Caco-2 (cell line): ENCODE measurements at places on chromosomes 3 and 15.

GRCh38 chr3:190497811-190498210, 16.1 kb upstream of the IL1RAP start:
- no peak overlapping the region for H3K27ac ChIP-seq
- no peaks in the 10 kb centered on the region for H3K27me3 ChIP-seq

GRCh38 chr3:146199762-146200161, 38.8 kb upstream of the PLOD2 start:
- no peaks in the 10 kb centered on the region for H3K27me3 ChIP-seq
- no peak for DNase-seq
- no peak overlapping the region for H3K27ac ChIP-seq
- H3K4me3 ChIP-seq, result no peak overlapping the region

GRCh38 chr15:88913017-88913849, at the start of gene MFGE8:
Gene MFGE8, minus strand, starts transcription at chr15:88913379. Its CDS starts 60 bp downstream, at chr15:88913319.
- H3K27me3 ChIP-seq, result no peaks in the 10 kb centered on the region
- H3K4me1 ChIP-seq, result peaks cover 15% of the 10 kb centered on the region
- H3K27ac ChIP-seq, result peak within 1 kb of the TSS; percentile 88
- peak; percentile 87 for DNase-seq

GRCh38 chr3:134211797-134212196, 38.9 kb downstream of the RYK start:
- H3K36me3 ChIP-seq, result peaks cover 1% of the 10 kb centered on the region; the same call in 1 of the 2 replicates
- no peaks in the 10 kb centered on the region for H3K27me3 ChIP-seq
- peak; percentile 46 for DNase-seq
- no peaks in the 10 kb centered on the region for H3K4me1 ChIP-seq
- no peak overlapping the region for H3K4me3 ChIP-seq

DNA sequence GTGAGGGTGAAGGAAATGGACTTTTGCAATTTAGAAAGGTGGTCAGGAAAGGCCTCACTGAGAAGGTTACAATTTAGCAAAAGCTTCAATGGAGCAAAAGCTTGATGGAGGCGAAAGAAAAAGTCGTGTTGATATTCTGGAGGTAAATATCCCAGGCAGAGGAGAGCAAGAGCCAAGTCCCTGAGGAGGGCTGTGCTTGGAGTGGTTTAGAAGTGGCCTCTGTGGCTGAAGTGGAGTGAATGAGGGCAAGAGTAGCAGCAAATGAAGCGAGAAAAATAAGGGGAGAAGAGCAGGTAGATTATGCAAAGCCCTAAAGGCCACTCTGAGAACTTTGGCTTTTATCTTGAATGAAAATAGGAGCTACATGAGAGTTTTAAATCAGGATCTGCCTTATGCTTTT, 54.1 kb downstream of the GUCA1C start:
- H3K36me3 ChIP-seq, result no peaks in the 10 kb centered on the region
- no peaks in the 10 kb centered on the region for H3K4me1 ChIP-seq
- no peak overlapping the region for H3K27ac ChIP-seq
- no peak for DNase-seq

GRCh38 chr15:66842710-66843441, 140.8 kb downstream of the SMAD6 start:
- H3K36me3 ChIP-seq, result no peaks in the 10 kb centered on the region
- H3K4me3 ChIP-seq, result peak overlapping the region; percentile 37
- no peaks in the 10 kb centered on the region for H3K27me3 ChIP-seq
- H3K4me1 ChIP-seq, result peaks cover 26% of the 10 kb centered on the region
- H3K27ac ChIP-seq, result peak overlapping the region; percentile 96
- peak; percentile 73 for DNase-seq

DNA sequence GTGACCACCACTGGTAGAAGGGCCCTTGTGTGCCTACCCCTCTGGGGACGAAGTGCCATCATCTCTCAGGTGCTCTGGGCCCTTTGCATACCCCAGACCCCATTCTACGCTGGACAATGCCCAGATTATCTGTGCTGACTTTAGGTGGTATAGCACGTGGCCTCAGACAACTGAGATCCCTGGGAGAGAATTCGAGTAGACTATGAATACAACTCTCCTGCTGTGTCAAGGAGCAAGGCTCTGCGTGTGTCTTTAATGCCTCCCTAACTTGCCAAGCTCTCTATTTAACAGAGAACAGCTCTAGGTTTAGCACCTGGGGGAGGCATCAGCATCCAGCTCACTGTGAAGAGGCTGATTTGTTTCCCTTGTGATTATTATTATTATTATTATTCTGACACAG, 29.1 kb downstream of the FAM3D start:
- no peak overlapping the region for H3K4me3 ChIP-seq
- no peaks in the 10 kb centered on the region for H3K36me3 ChIP-seq

- H3K4me1 ChIP-seq, result no peaks in the 10 kb centered on the region
- H3K4me3 ChIP-seq, result no peak overlapping the region
- no peak overlapping the region for H3K27ac ChIP-seq
- no peaks in the 10 kb centered on the region for H3K36me3 ChIP-seq
Measured at GRCh38 chr15:83082730-83083386, 15.8 kb upstream of the BTBD1 start.

- no peak for DNase-seq
- H3K4me1 ChIP-seq, result no peaks in the 10 kb centered on the region
- H3K36me3 ChIP-seq, result peaks cover 1% of the 10 kb centered on the region
- H3K4me3 ChIP-seq, result no peak overlapping the region
- no peak overlapping the region for H3K27ac ChIP-seq
- no peaks in the 10 kb centered on the region for H3K27me3 ChIP-seq
Measured at GRCh38 chr3:3141939-3142338, 15.2 kb downstream of the TRNT1 start.

GRCh38 chr3:188946351-188947240, 225.2 kb upstream of the TPRG1 start:
- DNase-seq, result no peak
- peak overlapping the region; percentile 46; the same call in 1 of the 2 replicates for H3K4me3 ChIP-seq
- H3K36me3 ChIP-seq, result no peaks in the 10 kb centered on the region
- H3K27me3 ChIP-seq, result no peaks in the 10 kb centered on the region
- peak overlapping the region; percentile 62 for H3K27ac ChIP-seq

DNA sequence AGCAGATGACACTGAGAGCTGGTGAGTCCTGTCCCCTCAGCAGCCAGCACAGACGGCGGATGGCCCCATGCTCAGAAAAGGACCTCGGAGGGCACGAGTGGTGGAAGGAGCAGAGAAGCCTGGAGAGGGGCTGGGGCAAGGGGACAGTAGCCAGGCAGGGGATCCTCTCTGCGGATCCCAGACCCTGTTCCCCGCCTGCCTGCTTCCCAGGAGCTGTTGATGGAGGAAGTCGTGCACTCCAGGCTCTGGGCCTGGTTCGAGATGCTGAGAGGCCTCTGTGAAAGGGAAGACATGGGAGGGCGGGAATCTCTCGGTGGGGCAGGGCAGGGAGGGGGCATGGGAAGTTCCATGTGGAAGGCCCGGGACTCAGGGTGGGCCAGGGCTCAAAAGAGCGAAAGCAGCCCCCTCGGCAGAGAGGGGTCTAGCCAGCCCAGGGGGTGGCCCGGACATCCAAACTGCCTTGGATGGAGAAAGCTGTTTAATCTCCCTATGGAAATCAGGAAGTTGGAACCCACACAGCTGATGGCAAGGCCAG, 47.9 kb upstream of the MAGEF1 start:
- no peak overlapping the region for H3K4me3 ChIP-seq
- H3K27ac ChIP-seq, result no peak overlapping the region

DNA sequence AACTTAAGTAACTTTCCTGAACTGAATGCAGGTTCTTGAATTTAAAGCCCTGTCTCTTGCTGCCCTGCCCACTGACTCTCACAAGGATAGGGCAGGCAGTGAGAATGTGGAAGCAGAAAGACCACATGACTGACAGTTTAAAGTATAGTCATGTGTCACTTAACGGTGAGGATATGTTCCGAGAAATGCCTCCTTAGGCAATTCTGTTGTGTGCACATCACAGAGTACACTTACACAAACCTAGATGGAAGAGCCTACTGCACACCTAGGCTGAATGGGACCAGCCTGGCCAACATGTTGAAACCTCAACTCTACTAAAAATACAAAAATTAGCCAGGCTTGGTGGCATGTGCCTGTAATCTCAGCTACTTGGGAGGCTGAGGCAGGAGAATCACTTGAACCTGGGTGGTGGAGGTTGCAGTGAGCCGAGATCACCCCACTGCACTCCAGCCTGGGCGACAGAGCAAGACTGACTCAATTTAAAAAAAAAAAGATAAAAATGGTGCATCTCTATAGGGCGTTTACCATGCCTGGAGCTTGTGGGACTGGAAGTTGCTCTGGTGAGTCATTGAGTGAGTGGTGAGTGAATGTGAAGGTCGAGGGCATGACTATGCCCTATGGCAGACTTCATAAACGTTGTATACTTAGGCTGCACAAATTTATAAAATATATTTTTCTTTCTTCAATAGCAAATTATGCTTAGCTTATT, 18.9 kb upstream of the COPG1 start:
- H3K27ac ChIP-seq, result no peak overlapping the region
- no peaks in the 10 kb centered on the region; the same call in 1 of the 2 replicates for H3K4me1 ChIP-seq
- H3K27me3 ChIP-seq, result no peaks in the 10 kb centered on the region
- no peaks in the 10 kb centered on the region for H3K36me3 ChIP-seq
- DNase-seq, result no peak

DNA sequence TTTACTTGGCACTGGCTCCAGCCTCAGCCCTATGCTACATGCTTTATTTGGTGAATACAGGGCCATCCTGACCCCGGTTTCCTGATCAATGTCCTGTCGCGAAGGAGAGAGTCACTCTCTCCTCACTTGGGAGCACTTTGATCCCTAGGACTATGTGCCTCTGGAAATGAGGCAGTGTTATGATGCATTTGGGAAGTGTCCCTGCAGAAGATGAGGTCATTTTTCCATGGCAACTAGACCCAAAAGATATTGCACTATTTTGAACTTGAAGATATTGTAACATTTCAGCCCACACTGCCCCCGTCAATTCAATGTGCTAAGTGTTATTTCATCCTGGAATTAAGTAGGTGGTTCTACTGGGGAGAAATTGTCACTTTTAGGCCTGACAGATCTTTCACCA, 68.0 kb downstream of the LRRK1 start:
- H3K4me3 ChIP-seq, result no peak overlapping the region
- H3K36me3 ChIP-seq, result no peaks in the 10 kb centered on the region; the same call in 1 of the 2 replicates
- H3K27ac ChIP-seq, result peak overlapping the region; percentile 68

DNA sequence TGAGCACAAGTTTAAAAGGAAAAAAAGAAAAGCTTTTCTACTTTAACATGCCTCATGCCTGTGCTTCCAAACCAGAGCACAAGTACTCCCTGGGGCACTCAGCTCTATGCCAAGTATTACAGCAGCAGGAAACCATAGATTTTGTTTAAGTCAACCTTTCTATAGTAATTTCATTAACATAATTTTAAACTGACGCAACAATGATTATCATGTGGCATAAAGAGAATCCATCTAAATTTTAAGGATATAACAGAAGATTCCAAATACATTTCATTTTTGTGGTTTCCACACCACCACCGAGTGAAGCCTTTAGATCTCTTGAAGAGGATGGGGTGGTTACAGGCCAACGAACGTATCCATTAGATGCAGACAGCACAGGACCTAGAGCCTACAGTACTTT, 112.1 kb downstream of the TNIK start:
- no peaks in the 10 kb centered on the region for H3K4me1 ChIP-seq
- H3K27me3 ChIP-seq, result no peaks in the 10 kb centered on the region
- no peak overlapping the region for H3K4me3 ChIP-seq
- DNase-seq, result no peak
- no peak overlapping the region for H3K27ac ChIP-seq

GRCh38 chr15:78224023-78224411, 10.3 kb downstream of the ACSBG1 start:
- H3K4me1 ChIP-seq, result no peaks in the 10 kb centered on the region
- H3K4me3 ChIP-seq, result no peak overlapping the region
- H3K36me3 ChIP-seq, result no peaks in the 10 kb centered on the region
- no peaks in the 10 kb centered on the region for H3K27me3 ChIP-seq
- H3K27ac ChIP-seq, result no peak overlapping the region

GRCh38 chr15:75902129-75902557, 1.5 kb upstream of the FBXO22 start:
- H3K27me3 ChIP-seq, result no peaks in the 10 kb centered on the region
- DNase-seq, result peak; percentile 68
- peak overlapping the region; percentile 98 for H3K27ac ChIP-seq
- peaks cover 17% of the 10 kb centered on the region for H3K4me1 ChIP-seq
- H3K4me3 ChIP-seq, result no peak overlapping the region

DNA sequence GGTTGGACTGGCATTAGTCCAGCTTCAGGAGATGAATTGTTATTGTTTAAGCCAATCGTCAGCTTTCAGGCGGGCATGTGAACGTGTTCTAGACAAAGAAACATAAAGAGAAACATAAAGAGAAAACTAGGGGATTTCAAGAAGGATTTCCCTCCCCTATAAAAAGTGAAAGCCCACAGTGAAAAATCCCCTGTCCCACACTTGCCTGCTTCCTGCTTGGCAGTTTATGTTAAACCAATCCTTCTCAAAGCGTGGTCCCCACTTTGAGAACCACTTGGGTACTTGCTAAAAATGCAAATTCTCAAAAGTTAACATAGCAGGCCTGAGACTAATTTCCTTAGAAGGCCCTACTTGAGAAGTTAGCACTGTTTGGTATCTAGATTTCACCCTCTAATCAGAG, 293.0 kb upstream of the SOX14 start:
- no peak overlapping the region for H3K4me3 ChIP-seq
- no peaks in the 10 kb centered on the region for H3K27me3 ChIP-seq
- H3K4me1 ChIP-seq, result no peaks in the 10 kb centered on the region

DNA sequence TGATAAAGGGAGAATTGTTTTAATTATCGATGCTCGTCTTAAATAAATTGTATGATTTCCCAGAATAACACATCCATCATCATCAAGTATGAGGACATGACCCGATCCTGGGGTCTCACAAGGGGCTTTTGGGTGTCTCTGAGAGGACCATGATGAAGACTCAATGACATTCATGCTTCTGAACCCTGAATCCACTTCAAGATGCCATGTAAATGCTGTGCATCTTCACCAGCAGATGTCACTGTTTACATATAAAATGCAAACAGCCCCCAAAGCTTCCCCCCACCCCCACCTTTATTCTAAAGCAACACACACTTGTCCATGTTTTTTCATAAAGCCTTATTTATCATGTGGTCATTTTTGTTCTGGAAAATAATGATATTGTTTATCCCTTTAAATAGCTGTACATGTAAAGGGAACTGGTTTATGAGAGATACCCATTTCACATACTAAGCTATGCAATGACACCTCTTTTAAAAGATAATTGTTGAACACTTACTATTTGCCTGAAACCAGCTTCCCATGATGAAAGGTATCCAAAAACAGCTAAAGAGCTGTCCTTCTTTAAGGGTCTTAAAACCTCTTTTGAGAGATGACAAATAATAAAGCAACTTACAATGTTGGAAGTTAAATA, 69.7 kb upstream of the UBE3A start:
- H3K4me1 ChIP-seq, result no peaks in the 10 kb centered on the region
- no peak overlapping the region for H3K4me3 ChIP-seq
- no peak overlapping the region for H3K27ac ChIP-seq
- DNase-seq, result no peak
- no peaks in the 10 kb centered on the region for H3K27me3 ChIP-seq
- H3K36me3 ChIP-seq, result no peaks in the 10 kb centered on the region

DNA sequence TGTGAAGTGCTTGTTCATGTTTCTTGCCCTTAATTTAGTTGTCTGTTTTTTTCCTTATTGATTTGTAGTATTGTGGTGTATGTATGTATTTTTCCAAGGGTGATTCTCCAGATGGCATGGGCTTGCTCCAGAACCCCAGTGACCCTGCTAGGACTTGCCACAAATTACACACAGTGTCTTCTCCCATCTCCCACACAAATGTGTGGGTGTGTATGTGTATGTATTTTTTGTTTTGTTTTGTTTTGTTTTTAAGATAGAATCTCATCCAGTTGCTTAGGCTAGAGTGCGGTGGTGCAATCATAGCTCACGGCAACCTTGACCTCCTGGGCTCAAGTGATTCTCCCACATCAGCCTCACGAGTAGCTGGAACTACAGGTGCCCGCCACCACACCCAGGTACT, 36.2 kb upstream of the ARID3B start:
- H3K27me3 ChIP-seq, result no peaks in the 10 kb centered on the region
- no peak for DNase-seq
- H3K27ac ChIP-seq, result no peak overlapping the region
- H3K4me3 ChIP-seq, result no peak overlapping the region
- no peaks in the 10 kb centered on the region for H3K4me1 ChIP-seq
